ENCODE measurements at places on chromosomes 1 and 21.

GRCh38 chr21:33059380-33059841 is 10.5 kb upstream of the OLIG1 start:
- DNase-seq: no peak

DNA sequence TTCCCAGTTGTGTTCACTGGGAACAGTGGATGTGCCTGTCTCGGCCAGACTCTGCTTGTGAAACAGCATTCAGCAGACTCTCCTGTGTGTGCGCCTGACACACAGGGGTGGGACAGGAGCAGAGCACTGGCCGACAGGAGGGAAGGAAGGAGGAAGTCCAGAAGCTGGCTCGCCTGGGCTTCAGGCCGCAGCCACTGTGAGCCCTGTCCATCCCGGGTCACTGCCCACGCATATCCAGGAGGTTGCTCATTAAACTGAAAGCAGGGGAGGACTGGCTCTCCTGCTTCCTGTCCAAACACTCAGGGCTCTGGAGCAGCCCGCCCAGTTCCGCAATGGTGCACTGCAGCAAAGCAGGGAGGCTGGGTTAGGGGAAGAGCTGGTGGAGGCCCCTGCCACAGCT is 218.7 kb upstream of the VAMP3 start:
- DNase-seq: no peak

GRCh38 chr1:84690397-84691121 is at the start of gene SSX2IP:
TSS of gene SSX2IP (minus strand) at chr1:84690461. CDS start at chr1:84671219, 19,242 bp downstream.
- DNase-seq: peak; percentile 96

DNA sequence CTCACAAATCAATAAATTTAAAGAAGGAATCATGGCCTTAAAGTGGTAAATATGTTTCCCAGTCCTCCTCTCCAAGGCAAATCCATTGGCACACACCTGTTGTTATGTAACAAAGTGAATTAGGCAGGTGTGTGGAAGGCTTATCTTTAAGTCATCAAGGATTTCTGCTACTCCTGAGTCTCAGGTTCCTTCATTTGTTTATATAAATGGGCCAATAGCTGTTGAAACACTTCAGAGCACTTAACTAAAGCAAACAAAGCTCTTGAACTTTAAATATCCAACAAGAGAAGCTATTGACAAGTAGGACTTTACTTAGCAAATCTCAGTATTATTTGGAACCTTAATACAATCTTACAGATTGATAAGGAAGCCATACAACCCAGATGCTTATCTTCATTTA is 99.3 kb upstream of the ESRRG start:
- DNase-seq: no peak

GRCh38 chr1:237386362-237387143 is 344.6 kb downstream of the RYR2 start:
- no peak for DNase-seq

DNA sequence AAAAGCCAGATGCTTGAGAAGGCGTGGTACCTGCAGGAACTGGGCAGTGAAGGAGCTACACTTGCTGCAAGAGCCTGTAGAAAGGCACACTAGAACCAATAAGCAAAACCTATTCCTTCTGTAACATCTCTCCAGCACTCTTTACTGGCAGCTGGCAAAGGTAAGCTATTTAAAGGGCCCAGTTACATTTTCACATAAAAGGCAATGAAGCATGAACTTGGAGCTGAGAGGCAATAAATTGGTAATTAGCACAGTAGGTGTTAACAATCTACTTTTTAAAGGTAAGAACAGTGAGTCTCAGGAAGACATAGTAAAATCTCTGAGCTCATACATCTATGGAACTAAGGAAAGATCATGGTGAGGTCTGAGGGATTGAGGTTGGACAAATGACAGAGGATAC is 167.1 kb upstream of the OLFM3 start:
- DNase-seq: no peak

DNA sequence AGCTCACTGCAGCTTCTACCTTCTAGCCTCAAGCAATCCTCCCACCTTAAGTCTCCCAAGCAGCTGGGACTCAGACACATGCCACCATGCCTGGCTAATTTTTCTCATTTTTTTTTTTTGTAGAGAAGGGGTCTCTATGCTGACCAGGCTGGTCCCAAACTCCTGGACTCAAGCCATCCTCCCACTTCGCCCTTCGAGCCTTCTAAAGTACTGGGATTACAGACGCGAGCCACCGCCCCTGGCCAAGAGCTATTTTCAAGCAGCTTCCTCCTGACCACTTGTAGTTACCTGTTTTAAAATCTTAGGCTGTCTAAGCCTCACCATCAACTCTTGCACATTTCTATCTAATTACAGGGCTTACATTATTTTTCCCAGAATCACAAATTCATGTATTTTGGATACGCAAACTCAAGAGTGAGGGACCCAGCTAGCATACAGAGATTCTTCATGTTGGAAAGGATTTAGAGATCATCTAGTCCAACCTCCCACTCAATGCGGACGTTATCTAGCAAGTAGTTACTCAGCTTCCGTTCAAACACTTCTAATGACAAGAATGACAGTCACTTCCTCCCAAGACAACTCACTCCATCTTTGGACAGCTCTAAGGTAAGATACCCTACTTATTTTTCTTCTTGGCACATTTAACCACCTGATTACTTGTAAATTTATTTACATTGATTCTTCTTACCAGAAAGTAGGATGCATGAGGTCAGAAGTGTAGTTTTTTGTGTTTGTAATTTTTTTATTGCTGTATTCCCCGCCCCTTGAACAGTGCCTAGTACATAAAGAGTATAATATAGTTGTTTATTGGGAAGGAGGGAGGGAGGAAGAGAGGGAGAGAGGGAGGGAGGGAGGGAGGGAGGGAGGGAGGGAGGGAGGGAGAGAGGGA is 65.4 kb downstream of the LUZP1 start:
- no peak for DNase-seq

DNA sequence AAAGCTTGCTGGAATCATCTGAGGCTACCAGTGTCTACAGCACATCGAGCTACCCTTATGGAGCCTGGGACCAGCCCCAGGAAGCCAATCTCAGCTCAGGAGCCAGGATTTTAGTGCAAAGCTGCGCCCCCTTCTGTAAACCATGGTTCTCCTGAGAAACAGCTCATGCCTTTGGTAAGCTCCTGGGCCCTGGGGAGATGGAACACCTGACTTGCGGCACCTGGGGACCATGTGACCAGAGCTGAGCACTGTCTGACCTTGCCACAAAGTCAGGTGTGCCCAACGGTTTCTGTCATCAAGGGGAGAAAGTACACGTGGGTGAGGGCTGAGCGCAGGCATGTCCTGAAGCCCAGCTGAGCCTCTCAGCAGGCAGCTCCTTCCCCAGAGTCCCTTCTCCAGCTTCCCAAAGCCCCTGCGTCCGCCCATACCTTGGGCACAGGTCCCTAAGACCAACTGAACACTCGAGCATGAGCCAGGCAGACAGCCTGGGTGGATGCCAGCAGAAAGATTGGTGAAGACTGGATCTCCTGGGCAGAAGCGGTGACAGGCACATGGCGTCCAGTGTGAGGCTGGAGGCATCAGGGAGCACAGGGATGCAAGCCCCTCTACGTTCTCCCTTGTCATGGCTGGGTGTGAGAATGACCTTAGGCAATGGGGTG is 57.9 kb upstream of the TENT5B start:
- DNase-seq: no peak

- no peak for DNase-seq
Observed at GRCh38 chr1:205003358-205004131, 39.5 kb upstream of the CNTN2 start.

GRCh38 chr1:49854741-49855140 is 169.0 kb downstream of the AGBL4 start:
- DNase-seq: no peak

DNA sequence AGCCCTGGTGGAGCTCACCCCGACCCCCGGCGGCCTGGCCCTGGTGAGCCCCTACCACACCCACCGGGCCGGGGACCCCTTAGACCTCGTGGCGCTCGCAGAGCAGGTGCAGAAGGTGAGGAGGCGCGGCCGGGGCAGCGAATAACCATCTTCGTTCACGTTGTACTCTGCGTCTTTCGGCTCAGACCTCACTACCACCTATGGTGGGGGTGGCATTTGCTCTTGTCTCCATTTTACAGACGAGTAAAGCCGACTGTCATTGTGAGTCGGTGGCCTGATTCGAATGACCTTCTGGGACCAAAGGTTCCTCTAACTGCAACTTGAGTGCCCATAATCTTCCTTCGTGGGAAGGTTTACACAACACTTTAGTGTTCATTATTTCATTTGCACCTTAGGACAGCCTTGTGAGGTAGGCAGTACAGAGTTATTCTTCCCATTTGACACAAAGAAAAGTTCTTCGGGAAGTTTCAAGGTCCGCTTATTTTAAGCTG is 506 bp downstream of the C1orf50 start:
- DNase-seq: no peak

DNA sequence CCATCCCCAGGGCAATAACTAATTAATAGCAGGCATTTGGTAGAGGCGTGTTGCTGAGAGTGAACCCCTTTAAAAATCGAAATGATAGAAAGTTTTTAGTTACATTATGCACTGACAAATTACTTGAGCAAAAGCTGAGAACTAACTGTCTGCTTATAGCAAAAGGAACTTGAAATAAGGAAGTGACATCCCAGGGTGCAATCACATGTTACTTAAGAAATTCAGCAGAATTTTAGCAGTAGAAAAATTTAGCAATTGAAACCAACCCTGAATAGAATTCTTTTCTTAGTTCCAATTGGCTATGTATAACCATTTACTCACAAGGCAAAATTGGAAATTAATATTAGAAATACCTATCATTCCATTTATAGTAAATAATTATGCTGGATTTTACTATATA is 139.5 kb upstream of the SAMSN1 start:
- DNase-seq: no peak

DNA sequence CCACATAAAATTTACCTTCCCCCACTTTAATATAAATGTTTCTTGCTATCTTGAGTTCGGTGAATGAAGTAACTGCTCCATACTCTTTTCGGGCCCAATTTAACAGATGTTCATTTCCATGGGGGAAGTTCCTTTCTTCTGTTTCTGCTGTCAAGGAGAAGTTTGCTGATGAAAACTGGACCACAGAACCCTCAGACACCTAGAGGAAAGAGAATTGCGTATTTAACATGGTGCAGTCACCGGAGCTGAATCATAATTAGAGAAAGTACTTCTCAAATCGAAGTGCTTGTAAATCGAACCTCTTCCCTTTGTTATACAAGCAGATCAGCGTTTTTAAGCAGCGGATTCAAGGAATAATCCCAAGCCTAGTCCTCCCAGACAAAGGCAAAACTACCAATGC is 151.2 kb downstream of the TGFBR3 start:
- DNase-seq: no peak

DNA sequence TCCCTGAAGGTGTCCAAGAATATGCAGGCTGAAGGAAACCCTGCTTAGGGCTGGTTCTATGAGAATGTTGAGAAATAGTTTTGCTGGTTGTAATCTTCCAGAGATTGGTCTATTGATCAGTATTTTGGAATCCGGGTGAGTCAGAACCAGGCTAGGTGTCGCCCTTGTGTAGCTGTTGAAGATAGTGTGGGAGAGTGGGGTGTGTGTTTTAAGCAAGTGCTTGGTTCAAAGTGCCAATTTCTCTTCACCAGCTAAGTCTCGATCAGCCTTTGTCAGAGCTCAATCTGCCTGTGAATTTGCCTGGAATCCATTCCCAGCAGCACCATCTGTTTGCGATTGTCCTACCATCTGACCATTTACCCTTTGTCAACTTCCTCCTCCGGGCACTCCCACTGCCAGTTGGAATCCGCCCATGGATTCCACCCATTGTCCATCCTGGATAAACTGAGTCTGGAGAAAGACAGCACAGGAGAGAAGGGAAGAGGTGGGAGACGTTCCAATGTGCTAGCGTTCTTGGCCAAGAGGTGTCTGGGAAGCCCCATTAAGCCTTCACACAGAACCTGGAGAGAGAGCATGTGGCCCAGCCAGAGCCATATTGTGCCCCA is 59.4 kb upstream of the CYP2J2 start:
- no peak for DNase-seq

DNA sequence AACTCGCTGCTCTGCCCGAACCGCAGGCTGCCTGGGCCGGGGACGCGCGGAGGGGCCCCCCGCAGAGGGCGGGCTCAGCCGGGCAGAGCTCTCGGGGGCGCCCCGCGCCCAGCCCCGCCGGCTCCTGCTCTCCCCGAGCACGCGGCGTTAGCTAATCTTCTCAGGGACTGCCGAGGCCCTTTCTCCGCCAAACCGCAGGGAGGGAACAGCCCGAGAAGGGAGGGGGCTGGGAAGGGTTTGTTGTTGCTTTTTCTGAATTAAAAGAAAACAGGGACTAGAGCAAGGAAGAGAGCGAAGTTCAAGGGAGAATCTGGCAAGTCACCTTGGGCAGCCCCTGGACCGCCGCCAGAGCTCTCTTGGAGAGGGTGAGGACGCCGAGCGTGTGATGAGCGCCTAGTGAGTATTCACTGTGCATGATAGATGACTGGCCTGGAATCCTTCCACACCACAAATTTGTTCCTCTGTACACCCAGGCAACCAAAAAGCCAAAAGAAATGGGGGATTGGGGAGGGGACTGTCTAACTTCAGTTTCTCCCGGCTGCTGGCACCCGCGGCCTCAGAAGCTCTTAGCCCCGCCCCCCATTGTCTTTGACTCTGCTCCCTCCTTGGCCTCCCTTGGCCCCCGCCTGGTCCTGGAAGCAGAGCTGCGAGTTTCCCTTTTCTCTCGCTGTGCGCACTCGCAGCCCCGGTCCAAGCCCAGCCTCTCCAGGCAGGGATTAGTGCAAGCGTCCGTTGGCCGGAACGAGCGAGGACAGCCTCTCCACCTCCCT is 19.7 kb upstream of the LMX1A start:
- DNase-seq: no peak

GRCh38 chr1:234961456-234962339 is 166.9 kb downstream of the TOMM20 start:
- no peak for DNase-seq

DNA sequence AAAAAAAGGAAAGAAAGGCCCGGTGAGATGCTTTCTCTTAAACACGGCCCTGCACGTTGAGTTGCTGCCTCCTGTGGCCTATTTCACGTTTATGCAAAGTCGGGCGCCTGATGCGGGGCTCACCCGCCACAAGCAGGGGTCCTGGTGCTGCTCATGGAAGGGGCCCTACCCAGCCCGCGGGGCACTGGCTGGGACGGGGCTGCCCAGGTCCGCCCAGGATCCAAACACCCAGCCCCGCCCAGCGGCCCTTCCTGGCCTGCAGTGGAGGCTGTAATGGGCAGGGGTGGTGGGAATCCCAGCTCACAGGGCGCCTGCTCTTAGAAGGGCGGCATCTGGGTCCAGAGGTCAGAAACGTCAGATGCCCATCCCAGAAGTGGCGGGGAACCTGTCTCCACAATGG is 1.6 kb downstream of the COL6A2 start:
- no peak for DNase-seq

DNA sequence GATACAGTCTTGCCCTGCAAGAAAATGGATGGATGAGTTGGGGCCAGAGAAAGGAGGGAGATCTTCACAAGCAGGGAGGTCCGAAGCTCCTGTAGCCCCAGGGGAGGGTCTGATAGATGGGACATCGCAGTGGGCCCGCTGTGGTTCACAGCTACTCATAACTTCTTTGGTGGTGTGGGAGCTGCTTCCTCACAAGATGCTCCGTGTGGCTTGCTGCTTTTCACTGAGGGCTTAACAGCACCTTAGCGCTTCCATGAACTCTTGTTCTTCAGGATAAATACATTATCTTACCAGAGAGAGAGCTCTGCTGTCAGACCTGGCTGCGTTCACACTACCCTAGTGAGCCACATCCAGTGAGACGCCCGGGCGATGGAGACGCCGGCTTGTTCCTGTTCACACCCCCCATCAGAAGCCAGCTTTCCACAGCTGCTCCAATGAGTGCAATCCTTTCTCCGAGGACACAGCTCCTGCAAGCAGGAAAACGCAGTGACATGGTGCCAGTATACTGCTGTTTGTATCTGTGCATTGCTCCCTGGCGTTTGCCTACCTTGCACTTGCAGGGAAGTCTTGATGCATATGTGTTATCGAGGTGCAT is 599.8 kb downstream of the AJAP1 start:
- DNase-seq: no peak

- DNase-seq: no peak
Observed at GRCh38 chr1:24551290-24551959, 4.5 kb upstream of the NCMAP start.
